Activated CD4-positive, CD25-positive, alpha-beta regulatory T cell treated with anti-CD3 and anti-CD28 coated beads, Interleukin-2, amount 50 U/mL, for 72 hours (primary cell): ENCODE measurements at places on chromosomes 16 and 17.

GRCh38 chr17:640436-640835 is 74.2 kb downstream of the VPS53 start:
- DNase-seq: no peak

DNA sequence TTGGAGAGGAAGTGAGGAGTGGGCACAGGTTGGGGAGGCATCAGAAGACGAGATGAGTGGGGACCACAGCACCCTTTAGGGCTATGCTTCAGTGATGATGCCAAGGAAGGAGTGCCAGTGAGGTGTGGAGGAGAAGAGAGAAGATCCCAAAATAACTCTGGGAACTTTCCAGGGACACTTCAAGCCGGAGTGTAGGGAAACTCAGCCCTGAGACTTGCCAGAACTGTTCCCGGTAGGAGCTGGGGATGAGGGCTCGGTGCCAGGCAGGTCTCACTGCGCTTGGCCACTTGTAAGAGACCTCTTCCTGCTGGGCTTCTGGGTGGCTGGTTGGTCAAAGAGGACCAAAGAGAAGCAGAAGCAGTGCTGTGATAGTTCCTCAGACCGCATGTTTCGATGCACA is 63.6 kb downstream of the SHISA6 start:
- DNase-seq: no peak

- no peak for DNase-seq
Measured at GRCh38 chr16:59892376-59892775, 1158.3 kb upstream of the GOT2 start.

GRCh38 chr16:35910409-35910808 is 2451.0 kb downstream of the TP53TG3F start:
- no peak for DNase-seq

GRCh38 chr16:68283346-68283745 is 19.0 kb downstream of the SLC7A6 start:
- no peak for DNase-seq

DNA sequence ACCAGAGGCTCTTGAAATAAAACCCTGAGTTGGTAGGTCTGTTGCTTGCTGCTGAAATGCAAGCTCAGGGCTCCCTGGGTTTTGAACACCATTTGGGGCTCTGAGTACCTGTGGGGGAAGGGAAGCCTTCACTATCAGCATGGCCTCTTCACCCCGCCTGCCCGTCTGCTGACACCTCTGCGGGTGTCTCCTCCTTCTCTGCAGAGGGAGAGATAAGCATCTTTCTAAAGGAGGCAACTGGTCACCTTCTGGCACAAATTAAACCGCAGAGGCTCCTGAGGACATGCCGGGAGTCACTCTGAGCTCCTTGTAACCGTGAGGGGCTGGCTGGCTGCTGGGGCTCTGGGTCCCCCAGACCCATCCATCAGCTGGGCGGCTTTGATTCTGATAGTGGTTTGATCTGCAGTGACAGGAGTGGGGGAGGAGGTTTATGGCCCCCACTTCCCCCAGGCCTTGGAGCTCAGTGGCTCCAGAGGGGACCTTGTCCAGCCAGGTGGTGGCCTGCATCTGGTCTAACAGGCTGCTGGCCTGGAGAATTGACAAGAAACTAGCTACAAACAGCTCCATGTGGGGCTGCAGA is 123.5 kb downstream of the IRF8 start:
- DNase-seq: no peak

- no peak for DNase-seq
Measured at GRCh38 chr16:86383488-86384262, 126.7 kb upstream of the FOXF1 start.

- DNase-seq: no peak
Measured at GRCh38 chr16:84842516-84843148, 22.8 kb downstream of the CRISPLD2 start.

DNA sequence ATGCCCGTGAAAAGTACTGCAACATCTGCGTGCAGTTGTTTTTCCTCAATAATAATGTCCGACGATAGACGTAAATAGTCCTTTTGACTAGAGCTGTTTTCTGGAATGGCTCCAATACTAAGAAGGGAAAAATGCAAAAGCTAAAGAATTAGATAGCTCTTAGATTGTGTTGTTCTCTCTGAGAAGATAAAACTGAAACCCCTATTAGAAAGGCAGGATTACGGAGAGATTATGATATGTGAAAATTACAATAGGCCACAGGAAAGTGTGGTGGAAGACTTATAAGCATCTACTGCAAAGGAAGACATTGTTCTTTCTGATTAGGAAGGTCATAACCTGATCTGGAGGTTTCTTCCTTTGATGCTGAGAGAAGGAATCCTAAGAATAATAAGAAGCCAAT is 33.5 kb upstream of the KCNJ16 start:
- no peak for DNase-seq

- no peak for DNase-seq
Measured at GRCh38 chr16:70676675-70677498, 9.0 kb downstream of the MTSS2 start.

GRCh38 chr17:51435641-51436091 is 175.3 kb downstream of the UTP18 start:
- DNase-seq: peak; percentile 41

GRCh38 chr16:50562657-50563056 is 14.5 kb downstream of the NKD1 start:
- DNase-seq: no peak

DNA sequence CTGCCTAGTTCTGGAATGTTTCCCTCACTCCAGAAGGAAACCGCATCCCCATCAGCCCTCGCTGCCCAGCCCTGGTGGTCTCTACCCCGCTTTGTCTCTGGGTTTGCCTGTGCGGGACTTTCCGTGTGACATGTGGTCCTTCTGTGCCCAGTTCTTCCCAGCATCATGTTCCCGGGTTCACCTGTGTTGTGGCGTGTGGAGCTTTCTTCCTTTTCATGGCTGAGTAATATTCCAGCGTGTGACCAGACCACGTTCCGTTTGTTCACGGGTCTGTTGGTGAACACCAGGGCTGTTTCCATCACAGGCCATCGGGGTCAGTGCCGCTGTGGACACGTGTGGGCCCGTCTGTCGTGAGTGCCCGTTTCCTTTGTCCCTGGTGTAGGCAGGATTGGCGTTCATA is 32.1 kb downstream of the CACNA1H start:
- DNase-seq: no peak

GRCh38 chr16:54145881-54146280 is 140.7 kb downstream of the IRX3 start:
- DNase-seq: no peak

DNA sequence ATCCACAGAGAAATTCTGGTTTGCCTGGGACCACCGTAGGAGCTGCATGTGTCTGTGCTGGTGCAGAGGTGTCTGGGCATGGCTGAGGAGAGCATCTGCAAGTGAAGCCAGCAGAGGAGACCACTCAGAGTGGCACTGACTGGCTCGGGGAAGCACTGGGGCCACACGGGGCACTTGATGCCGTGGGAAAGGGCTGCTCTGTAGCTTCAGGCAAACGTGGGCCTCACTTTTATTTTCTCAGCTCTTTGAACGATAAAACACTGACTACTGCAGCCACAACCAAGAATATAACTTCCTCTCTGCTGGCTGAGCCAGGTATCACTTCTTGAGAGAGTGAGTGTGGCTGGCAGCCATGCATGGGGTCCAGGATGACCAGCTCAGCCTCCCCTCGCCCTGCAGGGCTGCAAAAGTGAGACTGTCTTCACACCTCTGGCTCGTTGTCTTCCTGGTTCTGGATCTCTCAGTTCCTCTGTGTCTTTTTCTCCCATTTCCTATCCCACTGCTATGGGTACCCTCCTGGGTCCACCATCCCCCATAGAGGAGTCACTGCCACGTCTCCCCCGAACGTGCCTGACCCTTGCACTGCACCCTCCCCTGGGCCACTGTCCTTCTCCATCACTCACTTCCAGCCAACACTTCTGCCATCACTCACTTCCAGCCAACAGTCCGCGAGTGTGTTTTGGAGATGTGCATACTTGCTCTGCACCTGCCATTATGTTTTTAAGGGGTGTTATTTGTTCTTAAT is 201.4 kb upstream of the CHMP6 start:
- DNase-seq: no peak

- DNase-seq: no peak
Measured at GRCh38 chr16:83891742-83892141, 7.2 kb upstream of the MLYCD start.

DNA sequence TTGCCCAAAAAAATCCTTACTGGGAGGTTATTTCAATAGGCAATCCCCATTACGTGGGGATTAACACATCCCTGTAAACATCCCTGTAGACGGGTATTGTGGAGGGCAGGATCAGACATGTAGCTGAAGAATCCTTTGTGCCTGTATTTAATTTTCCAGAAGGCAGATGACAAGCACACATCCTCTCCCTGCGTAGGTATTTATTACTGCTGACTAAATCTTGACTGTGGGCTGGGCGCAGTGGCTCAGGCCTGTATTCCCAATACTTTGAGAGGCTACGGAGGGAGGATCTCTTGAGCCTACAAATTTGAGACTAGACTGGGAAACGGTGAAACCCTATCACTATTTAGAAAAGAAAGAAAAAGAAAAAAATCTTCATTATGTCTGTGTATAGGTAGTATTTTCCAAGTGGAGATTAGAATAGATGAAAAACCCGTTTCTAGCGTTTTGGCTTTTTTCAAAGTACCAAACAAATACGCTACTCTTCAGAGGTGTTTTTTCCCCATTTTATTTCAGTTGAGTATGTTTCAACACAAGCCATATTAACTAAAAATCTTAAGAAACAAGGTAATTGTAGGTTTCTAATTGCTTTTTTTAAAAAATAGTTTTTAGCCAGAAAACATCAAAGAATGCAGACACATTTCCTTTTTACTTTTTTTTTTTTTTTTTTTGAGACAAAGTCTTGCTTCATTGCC is 1.5 kb upstream of the MARF1 start:
- DNase-seq: no peak

DNA sequence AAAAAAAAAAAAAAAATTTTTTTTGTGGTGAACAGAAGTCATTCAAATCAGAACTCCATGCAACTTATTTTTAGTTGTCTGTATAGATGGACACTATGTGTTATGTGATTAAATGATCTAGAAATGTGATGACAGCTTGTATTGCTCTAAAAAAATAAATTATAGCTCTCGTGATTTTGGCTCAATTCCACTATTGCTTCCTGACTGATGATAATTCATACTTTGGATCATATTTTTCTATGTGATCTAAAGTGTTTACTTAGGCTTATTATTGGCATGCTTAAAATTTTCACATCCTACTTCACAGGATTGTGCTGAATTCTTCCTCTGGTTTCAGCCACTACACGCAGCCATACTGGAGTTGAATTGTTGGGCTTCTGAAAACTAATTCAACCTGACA is 76.8 kb downstream of the RPGRIP1L start:
- no peak for DNase-seq

DNA sequence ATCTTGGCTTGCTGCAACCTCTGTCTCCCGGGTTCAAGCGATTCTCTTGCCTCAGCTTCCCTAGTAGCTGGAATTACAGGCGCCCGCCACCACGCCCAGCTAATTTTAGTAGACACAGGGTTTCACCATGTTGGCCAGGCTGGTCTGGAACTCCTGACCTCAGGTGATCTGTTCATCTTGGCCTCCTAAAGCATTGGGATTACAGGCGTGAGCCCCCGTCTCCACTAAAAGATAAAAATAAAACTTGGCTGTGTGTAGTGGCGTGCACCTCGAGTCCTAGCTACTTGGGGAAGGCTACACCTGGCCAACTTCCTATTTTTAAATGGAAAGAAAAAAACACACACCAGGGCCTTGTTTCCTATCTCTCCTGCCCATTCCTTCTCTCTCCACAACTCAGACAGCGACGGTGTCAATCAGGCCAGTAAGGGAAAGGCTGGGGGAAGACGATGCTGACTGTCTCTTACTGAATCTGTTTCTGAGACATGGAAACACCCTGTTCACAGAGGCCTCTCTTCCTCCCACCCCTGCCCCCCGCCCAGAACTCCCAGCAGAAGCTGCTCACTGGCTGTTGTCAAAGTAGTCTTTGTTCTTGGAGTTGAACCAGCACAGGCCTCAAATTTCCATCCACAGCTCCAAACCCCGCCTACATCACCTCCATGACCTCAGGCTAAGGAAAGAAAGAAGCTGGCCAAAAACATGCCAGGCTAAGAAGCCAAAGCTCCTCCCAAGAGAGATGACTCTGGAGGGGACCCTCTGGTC is 96.6 kb downstream of the NXN start:
- no peak for DNase-seq

- no peak for DNase-seq
Measured at GRCh38 chr17:50059256-50059655, 3.3 kb downstream of the ITGA3 start.

DNA sequence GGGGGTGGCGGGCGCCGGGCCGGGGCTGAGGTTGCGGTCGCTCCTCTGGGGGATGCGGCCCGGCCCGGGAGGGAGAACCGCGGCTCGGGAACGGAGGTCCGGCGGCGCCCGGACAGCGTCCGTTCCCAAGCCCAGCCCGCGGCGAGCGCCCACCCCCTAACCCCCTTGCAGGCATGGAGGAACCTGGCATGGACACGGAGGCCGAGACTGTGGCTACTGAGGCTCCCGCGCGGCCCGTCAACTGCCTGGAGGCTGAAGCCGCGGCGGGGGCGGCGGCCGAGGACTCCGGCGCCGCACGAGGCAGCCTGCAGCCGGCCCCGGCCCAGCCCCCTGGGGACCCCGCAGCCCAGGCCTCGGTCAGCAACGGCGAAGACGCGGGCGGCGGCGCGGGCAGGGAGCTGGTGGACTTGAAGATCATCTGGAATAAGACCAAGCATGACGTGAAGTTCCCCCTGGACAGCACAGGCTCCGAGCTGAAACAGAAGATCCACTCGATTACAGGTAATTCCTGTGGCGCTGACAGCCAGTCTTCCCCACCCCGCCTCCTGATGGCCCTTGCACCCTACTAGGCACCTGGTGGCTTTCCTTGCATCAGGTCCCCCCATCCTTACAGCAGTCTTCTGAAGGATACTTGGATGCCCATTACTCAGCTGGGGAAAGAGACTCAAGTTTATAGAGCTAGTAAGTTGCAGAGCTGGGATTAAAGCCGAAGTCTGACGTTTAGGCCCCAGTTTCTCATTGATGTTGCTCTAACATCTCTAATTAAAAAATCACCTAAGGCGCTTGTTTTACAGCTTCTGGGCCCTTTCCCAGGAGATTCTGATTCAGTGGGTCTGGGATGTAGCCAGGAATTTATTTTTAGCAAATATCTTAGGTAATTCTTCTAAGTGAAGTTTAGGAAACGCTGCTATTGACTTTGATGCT is 514 bp downstream of the UBFD1 start:
- no peak for DNase-seq

DNA sequence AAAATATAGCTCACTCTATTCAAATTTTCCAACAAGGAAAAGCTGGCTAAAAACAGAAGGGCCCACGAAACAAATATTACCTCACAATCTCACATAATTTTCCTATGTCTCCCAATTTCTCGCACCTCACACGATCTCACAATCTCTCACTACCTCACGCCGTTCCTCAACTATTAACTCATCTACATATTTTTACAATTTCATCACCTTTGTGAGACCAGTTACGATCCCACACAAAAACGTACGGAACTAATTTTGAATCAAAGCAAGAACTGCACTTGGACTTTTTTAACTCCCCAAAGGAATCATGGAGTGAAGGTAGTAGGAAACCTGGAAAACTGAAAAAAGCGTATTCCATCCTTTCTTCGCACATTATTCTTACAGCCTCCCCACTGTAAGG is 1.1 kb downstream of the CBX1 start:
- DNase-seq: no peak

GRCh38 chr17:43952351-43952723 is 1.4 kb downstream of the PYY start:
- no peak for DNase-seq

GRCh38 chr16:8751481-8752311 is 45.7 kb downstream of the TMEM186 start:
- DNase-seq: no peak

GRCh38 chr17:28612936-28613872 is 781 bp downstream of the RSKR start:
- no peak for DNase-seq

- no peak for DNase-seq
Measured at GRCh38 chr17:69064001-69064400, 3.3 kb upstream of the ABCA9 start.

GRCh38 chr16:3119286-3119685 is 6.9 kb downstream of the ZNF205 start:
- no peak for DNase-seq
